ENCODE measurements at places on chromosomes 2 and 18. TPM values are rescaled to one million over a fixed set of nuclear protein-coding genes. Genes with fewer than 3 reads are reported as not detected.

Gene ALLC
- total RNA-seq = not detected

Gene BZW1
- 60.0 TPM for total RNA-seq

Gene AMER3
- total RNA-seq = not detected

Gene NOL4
- 0.12 TPM for total RNA-seq

DNA sequence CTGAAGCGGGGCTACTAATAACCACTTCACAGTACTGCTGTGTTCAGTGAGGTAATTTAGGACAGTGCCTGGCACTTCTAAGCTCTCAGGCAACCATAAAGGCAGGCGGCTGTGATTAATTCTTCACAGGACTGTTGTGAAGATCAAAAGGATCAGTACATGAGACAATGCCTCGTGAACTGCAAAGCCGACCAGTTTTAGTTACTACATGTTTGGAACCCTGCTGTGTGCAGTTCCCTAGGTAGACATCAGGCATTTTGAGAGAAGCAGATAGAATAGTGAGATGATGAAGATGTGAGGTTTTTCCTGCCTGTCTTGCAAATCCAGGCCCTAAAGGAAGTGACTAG lies 19.1 kb downstream of the EFHD1 start:
- no peak for DNase-seq

DNA sequence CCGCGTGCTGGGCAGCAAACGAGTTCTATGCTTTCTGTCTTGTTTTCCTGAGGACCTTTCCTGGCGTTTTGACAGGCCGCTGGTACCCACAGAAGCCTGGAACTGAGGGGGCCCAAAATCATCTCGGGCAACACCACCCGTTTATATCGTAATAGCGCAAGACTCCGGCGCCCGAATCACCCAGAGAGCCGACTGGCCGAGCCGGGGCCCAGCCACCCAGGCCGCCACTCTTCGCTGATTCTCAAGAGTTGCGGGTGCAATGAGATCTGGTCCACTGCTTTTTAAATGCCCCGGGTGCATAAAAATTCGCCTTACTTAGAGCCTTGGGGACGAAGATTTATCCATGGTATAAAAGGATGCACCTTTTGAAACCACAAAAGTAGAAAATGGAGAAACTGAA lies 6.2 kb upstream of the SPATA3 start:
- DNase-seq = no peak

DNA sequence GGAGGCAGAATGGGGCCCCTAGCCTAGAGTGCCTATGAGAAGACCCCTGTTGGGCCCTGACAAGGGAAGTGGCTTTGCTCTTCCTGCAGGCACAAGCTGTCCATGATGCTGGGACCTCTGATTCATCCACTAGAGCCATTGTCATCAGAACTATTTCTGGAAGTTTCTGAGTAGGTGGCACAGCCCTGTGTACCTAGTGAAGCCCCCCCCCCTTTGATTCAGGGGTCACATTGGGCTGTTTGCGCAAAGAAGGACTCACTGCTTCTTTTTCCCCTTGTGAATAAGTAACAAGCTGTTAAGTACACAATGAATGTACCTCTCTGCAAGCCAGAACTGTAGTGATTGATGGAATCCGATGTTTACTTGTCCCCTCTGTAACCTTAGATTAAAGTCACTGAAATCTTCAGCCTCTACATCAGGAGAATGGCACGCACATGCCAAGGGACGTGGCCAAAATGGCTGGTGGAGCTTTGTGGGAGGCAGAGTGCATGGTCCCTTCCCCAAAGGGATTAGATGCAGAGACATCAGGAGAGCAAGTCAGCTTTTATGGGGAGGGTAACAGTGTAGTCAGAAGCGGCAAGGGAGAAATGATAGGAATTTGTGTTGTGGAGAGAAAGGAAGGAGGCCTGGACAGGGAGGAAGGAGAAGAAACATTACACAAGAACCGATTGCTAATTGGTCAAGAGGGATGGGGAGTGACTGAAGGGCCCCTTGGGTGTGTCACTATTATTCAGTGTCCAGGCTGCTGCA lies 267.6 kb upstream of the RAB12 start:
- DNase-seq = no peak

Measured in heart left ventricle (tissue), 16 donors.